ENCODE measurements at places on chromosomes 1 and 21.

- DNase-seq: no peak
Measured at GRCh38 chr1:55150880-55151588, 64.1 kb downstream of the USP24 start.

DNA sequence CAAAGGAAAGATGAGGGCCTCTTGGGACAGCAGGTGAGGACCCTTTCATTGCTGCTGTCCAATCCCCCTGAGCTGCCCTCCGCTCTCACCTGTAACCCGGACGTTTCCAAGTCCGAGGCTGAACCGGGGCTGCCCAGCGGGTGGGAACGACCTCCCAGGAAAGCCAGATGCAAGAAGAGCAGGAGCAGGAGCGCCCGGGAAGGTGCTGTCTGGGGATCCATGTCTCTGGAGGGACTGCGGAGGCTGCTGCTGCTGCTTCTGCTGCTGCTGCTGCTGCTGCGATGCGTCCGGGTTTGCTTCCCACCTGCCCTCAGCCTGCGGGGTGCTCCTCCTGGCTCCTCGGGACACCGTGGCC is at the start of gene NPPB:
Gene NPPB (minus strand): TSS at position 333 of the 355 bp plus-strand sequence. CDS start 112 bp downstream, at position 221.
- DNase-seq: no peak

GRCh38 chr1:95247607-95248006 is 13.6 kb downstream of the RWDD3 start:
- DNase-seq: no peak

DNA sequence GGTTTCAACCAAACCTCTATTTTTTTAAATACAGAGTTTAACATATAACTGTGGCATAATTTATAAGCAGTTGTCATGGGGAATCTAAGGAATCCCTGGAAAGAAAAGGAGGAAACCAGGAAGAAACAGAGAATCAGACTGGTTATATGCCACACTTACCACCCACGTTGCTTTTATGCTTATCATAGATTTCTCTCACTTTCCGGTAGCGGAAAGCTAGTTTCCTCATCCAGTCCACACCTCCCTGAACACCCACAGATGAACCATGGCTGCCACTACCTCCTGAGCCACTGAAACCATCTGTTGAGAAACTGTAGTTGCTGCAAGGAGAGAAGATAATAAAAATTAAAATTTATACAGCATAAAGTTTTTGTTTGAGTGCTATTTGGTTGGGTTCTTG is 33.5 kb downstream of the XKR8 start:
- DNase-seq: peak; percentile 64
